ENCODE measurements at places on chromosomes 2 and 18.

GRCh38 chr2:39289609-39290008, 45.8 kb upstream of the CDKL4 start:
- no peak for DNase-seq

DNA sequence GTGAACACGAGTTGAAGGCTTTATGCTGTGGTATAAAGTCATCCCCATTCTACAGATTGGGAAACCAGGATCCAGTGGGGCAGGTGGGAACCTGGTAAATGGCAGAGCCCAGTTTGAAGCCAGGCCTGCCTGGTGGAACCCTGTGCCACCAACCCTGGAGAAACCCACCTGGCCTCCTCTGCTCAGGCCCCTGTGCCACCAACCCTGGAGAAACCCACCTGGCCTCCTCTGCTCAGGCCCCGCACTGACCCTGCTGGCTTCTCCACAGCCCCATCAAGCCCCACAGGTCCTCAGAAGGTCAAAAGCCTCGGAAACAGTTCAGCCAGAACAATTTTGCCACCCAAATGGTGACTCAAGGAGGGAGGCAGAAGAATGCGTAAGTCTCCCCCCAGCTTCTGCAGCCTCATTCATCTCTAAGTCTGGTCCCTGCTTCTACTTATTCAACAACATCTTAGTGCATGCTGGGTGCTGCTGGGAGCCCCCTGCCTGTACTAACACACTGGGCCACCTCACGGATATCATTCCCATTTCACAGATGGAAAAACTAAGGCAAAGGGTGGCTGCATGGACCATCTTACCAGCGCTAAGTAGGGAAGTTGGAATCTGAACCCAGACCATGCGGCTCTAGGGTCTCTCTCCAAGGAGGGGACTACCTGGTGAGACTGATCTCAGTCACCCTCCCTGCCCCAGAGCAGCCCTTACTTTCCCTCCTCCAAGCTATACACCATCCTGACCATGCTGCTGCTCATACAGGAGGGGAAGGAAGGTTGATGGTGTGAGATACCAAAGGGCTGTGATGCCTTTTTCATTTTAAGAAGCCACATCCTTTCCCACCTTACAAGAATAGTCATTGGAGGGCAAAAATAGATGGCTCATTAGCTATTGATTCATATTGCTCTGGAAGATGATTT, 93.7 kb upstream of the ID2 start:
- peak; percentile 21 for DNase-seq

GRCh38 chr2:178592655-178593054, 112.4 kb downstream of the PLEKHA3 start:
- DNase-seq, result no peak

DNA sequence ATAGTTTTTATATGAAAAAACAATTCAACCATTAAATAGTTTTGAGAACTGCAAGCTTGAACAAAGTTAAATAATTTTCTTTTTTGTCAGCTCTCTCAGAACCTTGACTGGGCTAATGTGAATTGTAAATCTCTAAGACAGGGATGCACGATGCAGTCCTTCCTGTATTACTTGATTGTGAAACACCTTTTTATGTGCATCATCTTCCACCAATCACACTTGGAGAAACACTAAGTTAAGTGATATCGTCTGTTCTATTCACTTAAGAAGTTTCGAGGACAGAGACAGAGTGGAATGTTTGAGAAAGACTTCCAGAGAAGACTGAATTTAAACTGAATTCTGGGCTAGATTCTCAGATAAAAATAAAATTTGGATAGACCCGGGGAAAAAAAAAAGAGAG, 238.2 kb downstream of the MREG start:
- no peak for DNase-seq

DNA sequence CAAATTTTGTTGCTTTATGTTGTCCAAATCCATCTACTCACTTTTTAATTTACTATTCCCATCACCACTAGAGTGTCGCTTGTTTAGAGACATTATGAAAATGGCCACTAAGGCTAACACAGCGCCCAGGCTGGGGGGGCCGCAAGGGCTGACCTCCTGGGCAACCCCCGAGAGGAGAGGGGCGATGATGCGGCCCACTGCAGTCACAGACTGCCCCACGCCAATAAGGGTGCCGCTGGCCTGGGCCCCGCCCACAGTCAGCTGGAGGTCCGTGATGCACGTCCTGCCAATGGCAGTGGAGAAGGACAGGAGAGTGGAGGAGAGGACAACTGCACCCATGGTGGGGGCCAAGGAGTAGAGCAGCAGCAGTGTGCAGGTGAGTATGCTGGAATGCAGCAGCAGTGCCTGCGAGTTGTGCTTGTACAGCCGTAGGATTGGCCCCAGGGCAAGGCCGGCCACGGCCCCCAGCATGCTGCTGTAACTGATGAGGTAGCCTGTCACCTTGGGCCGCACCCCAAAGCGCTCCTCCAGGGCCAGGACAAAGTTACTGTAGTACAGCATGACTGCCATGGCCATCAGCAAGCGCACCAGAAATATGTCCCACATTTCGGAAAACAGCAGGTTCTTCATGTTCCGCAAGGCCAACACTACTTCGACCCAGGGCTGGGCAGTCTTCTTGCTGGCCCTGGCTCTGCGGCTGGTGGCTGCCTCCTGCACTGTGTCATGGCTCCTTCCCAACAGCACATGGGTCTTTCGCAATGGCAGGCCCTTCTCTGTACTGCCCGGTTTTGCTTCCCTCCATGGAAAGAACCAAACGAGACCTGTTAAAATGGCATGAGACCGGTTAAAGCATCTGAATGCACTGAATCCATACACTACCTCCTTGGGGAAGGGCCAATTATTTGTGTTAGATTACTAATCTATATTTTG, 43.2 kb upstream of the TMEM182 start:
- no peak for DNase-seq

- DNase-seq, result peak; percentile 31
Measured at GRCh38 chr2:98769784-98770183, 38.9 kb upstream of the MGAT4A start.

DNA sequence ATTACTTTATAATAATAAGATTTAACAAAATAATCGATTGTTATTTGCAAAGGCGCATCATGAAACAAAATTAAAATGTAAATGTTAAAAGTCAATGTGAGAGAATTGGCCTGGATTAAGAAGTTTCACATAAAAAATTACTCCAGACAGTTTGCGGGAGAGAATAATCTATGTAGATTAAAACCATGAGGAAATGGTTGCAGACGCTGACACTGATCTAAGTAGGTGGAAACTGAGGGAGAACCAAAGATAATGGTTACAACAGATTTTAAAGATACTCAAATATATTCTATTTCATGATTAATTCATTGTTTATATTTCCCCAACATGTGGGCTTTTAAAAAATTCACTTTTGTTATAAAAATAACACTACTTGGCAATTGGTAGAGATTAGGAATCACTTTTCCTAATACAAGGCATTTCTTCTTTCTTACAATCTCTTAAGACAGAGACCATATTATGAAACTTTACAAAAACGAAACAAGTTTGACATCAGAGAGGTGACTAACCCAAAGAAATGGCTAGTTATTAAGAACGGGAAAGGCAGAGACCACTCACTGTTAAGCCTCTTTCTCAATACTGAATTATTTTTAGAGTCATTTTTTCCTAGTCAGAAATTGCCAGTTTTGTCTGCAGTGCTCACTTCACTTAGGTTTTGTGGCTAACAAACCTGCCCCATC, 1.6 kb downstream of the KANSL1L start:
- DNase-seq, result peak; percentile 19

DNA sequence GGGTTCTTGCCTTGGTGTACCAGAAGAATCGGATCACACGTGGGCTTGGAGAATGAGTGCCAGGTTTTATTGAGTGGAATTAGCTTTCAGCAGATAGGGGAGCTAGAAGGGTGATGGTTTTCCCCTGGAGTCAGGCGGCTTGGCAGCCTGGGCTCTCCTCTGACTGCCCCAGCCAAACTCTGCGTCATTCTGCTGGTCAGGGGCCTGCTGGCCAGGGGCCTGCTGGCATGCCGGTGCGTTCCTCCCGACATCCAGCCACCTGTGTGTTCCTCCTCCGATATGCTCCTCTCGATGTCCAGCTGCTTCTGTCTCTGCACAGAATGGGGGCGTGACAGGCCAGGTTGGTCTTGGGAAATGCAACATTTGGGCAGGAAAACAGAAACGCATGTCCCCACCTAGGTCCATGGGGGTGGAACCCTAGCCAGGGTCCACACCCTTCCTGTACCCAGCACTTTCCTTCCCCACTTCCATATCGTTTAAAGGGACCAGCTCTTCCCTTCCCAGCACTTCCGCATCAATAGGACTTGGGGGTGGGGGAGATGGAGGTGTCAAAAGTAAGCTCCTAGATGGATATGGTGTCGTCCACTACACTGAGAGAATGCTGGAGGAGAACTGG, 85.3 kb downstream of the VWA3B start:
- no peak for DNase-seq

DNA sequence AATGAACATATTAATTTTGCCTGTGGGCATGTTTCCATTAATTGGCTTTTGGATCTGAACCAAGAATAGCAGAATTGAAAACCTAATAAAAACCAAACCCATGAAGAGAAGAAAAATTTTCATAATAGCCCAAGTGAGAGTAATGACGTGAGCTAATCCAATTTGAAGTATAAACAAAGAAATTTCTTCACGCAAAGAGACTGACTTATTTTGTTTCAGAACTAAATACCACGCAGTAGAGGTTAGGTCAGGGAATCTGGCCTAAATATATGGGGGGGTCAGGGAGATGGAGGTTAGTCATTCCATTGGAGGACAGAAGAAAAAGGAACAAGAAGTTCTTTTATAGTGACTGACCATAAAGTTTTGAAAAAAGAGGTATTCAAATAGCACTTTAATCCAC, 94.1 kb upstream of the CYP1B1 start:
- DNase-seq, result no peak

- no peak for DNase-seq
Measured at GRCh38 chr2:127776122-127776780, 34.7 kb downstream of the WDR33 start.

GRCh38 chr2:237968048-237968862, 1.4 kb downstream of the UBE2F start:
- peak; percentile 63 for DNase-seq

- no peak for DNase-seq
Measured at GRCh38 chr2:19753314-19753713, 148.5 kb downstream of the TTC32 start.

GRCh38 chr18:8559612-8560186, 49.5 kb upstream of the RAB12 start:
- DNase-seq, result no peak

DNA sequence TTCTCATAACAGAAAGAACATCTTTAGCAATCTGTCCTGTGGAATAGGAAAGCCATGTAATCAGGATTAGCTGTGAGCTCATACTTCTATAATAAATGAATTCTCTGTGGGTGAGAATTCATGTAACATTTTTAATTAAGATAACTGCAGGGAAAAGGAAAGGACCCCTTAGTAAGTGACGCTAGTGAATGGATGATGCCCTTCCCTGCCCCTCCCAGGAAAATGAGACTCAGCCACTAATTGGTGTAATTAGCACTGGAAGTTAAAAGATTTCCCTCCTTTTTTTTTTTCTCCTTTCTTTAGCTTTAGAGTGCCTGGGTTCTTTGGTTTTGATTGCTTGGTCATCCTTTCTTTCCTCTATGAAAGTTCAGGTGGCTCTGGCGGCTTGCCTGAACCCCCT, 90.3 kb downstream of the VWA3B start:
- DNase-seq, result no peak

- DNase-seq, result no peak
Measured at GRCh38 chr2:223787358-223787757, 50.0 kb downstream of the AP1S3 start.

- DNase-seq, result no peak
Measured at GRCh38 chr18:10912790-10913545, 236.4 kb downstream of the PIEZO2 start.

DNA sequence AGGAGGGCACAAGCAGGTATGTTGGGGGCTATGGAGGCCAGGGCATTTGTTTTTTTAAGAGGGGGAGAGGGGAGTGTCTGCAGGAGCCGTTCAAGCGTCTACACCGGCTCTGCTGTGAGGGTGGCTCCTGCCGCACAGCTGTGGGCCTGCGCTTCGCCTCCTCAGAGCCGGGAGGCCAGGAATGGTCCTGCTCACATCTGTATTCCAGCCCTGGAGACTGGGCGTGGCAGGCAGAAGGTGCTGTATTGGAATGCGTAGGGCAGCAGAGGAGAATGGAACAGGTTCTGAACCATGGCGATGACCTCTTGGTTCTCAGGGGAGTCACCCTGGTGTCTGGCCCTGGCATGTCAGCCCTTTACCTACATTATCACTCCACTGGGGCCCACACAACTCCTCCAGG, 26.8 kb upstream of the INHBB start:
- no peak for DNase-seq

DNA sequence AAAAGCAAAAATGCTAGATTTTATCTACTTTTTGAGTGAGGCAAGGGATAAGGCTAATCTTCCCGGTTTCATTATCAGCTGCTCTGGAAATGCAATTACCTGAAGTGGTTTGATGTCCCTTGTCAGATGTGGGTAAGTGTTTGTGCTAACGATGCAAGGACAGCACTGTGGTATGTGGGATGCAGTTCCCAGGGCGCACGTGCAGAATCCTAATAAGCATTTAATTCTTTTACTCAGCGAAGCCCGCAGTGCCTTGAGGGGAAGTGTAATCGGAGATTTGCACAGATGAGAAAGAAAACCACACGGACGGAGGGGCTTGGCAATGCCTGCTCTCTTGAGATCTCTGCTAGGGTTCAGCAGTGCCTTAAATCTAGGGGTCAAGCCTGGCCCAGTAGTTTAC, 108.5 kb upstream of the LYPD6 start:
- no peak for DNase-seq

GRCh38 chr18:79890674-79891073, 60.8 kb downstream of the SLC66A2 start:
- no peak for DNase-seq

- no peak for DNase-seq
Measured at GRCh38 chr2:184689638-184690037, 91.3 kb downstream of the ZNF804A start.

DNA sequence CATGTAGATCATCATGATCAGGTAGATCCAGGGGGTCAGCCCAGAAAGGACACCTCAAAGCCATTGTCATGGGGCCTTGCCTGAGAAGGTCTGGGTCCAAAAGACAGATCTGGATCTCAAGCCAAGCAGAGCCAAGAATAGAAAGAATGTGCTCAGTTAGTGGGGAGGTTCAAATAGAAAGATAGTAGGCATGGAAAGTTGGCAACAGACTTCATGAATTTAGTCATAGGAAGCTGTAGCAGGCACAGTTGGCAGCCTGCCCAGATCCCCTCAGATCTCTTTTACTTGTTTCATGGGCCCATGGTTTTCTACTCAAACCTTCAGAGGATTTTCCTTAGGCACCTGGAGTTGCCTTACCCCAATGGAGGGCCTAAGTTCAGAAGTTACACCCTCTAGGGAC, 767.0 kb downstream of the SLC4A3 start:
- no peak for DNase-seq

DNA sequence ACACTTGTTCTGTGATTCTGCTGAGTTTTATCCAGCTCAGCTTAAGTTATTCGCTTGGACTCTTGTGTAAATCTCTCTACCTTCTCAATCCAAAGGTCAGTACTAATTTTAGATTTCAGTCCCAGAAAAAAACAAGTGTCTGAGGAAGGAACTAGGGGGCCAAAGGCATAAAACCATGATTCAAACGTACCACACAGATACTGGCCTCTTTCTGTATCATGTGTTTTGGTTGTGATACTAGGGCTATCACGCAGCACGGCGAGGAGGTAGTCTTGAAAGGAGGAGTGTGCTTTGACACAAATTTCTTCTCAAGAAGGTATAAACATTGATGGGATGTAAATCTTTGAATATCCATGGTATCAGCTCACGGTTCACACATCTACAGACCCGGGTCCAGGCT, 8.3 kb downstream of the SERPINE2 start:
- no peak for DNase-seq

GRCh38 chr2:143906850-143907249, 613.1 kb downstream of the ZEB2 start:
- no peak for DNase-seq
